ENCODE measurements at places on chromosomes 2 and 18.
A peak's percentile ranks its signal among the peaks of the same experiment; 100 is the strongest.

- DNase-seq: no peak
Observed at GRCh38 chr2:75870651-75871137, 160.0 kb upstream of the GCFC2 start.

DNA sequence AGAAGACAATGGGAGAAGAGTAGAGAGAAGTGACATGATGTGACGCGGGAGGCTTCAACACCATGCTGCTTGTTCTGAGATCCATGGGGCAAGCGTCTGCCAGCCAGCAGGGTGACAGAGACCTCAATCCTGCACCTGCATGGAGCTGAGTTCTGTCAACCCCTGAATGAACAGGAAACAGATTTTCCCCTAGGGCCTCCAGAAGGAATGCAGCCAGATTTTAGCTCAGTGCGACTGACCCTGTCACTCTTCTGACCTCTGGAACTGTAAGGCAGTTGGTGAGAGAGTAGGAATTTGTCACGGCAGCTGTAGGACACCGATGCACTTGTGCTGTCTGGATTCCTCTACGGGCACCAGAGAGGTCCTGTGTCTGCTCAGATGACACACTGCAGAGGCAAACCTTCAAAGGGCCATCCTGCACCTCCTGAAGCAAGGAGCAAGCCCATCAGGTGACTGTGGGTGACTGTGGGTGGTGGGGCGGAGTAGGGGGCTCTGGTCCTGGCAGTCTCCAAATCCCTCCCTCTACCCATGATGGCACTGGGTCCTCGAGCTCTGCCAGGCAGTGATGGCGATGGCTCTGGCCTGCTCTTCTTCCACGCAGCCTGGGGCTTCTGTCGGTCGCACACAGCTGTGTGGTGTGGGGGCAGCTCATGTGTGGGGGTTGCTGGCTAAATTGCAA lies 194.3 kb upstream of the TWIST2 start:
- no peak for DNase-seq

DNA sequence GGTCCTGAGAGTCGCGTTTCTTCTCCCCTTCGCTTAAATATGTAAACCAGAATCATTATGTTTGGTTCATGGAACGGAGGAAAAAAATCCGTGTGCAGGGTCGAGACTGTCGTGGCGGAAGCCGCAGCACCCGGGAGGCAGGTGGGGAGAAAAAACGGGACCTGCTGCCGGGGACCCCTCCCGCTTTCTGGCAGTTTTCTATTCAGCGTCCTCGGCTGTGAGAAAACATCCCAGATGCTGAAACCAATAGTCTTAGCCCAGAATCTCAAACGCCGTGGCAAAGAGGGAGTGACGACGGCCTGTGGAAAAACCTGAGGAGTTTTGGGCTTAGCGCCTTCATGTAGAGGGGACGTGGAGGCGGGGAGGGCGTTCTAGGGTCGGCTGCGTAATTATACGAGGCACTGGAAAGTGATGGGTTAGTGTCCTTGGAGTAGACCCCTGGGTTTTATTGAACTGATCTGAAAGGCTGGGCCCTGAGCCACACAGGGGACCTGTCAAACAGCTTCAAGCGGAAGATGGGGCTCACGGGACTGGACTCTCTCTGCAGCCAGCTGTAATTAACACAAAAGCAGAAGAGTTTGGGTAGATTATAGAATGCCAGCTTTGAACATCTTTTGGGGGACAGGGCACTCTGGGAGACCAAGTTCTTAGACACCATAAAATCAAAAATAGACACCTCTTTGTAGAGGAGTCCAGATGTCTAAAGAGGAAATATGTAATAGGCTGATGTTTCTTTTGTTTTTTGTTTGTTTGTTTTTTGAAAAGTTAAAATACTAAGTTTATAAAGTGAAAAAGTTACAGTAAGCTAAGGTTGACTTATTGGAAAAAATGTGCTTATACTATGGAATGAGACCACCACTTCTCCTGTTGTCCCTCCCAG lies 834 bp upstream of the BUB1 start:
- DNase-seq: peak; percentile 37

DNA sequence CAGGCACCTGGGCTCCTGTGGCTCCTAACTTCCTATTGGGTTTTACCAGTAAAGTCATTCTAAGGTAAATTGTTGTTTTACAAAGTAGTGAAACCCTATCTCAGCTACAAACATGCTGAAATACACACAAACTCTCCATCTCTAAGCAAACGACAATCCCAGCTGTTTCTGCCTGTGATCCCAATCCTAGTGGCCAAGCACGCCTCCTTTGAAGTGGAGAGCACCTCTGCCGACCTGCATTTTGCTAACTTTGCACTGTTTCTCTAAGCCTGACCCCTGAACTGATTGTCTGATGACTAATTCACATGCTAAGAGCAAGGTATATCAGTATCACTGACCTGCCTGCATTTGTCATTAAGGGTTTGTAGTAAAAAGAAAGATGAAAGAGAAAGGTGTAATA lies 124.3 kb downstream of the PAX3 start:
- no peak for DNase-seq
